Small intestine (tissue), 16 donors: ENCODE measurements at places on chromosomes 4 and X. TPM values are rescaled to one million over a fixed set of nuclear protein-coding genes. Genes with fewer than 3 reads are reported as not detected.
A peak's percentile ranks its signal among the peaks of the same experiment; 100 is the strongest.

DNA sequence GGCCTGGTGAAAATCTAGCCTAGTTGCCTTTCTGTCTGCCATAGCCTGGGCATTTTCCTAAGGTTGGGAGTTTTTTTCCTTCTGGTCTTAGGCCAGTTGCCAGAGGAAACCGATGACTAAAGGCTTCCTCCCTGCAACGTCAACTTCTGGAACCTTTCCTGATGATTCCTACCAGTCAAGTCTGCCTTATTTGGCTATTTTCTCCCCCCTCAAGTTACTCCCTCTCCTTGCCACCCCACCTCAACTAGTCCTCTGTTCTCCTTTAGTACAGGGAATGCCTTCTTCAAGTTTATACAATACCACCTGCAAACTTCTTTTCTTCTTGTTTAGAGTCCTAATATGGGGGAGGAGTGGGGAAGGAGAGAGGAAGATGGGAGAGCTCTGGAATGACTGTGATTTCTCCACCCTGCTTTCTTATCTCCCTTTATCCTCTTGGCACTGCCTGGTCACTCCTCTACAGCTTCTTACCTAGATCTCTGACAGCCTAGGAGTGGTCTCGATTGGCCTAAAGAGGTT, 10.6 kb downstream of the MSN start:
- DNase-seq: peak; percentile 2
- no peaks in the 10 kb centered on the region for H3K36me3 ChIP-seq
- H3K27ac ChIP-seq: no peak overlapping the region
- peaks cover 9% of the 10 kb centered on the region for H3K4me1 ChIP-seq
- H3K4me3 ChIP-seq: no peak overlapping the region

DNA sequence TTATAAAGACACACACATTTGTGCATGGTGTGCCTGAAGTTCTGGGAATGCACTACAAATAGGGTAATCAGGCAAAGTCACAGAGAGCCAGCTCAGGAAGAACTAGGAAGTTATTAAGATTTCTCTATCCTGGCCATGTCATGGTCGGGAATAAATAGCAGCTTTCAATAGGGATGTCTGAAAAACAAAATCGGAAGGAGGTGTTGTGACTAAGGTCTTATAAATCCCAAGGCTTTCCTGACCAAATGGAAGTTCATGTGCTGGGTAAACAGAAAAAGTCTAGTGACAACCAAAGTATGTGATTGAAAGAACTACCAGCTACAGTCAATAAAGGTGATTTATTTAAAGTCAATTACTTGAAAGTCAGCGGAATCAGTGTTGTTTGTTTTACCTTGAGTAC, 262.5 kb upstream of the HS3ST1 start:
- H3K4me1 ChIP-seq: no peaks in the 10 kb centered on the region
- H3K36me3 ChIP-seq: no peaks in the 10 kb centered on the region
- no peak overlapping the region for H3K27ac ChIP-seq
- no peaks in the 10 kb centered on the region for H3K27me3 ChIP-seq

DNA sequence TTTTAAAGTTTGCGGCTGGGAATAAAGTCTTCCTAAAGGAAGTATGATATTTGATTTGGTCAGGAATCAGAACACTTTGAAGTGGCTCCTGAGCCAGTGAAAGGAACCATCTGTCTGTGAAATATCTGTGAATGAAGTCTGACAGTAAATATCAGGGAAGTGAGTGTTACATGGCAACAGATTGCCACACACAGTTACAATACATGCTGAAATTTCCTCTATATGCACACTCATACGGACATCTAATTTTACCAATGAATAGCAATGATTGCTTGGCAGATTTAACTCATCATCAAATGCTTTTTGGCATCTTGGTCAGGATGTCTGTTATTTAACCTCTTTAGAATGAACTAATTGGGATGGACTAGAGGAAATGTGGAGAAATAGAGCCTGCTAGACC, 1023.8 kb downstream of the FAT4 start:
- no peaks in the 10 kb centered on the region for H3K36me3 ChIP-seq
- H3K4me1 ChIP-seq: no peaks in the 10 kb centered on the region
- no peaks in the 10 kb centered on the region for H3K27me3 ChIP-seq
- no peak for DNase-seq
- H3K4me3 ChIP-seq: no peak overlapping the region
- no peak overlapping the region for H3K27ac ChIP-seq

- no peaks in the 10 kb centered on the region for H3K4me1 ChIP-seq
- no peak for DNase-seq
These were observed 720.0 kb downstream of the PCDH18 start for GRCh38 chr4:136812100-136812880.

- no peaks in the 10 kb centered on the region for H3K27me3 ChIP-seq
- no peaks in the 10 kb centered on the region for H3K36me3 ChIP-seq
- no peaks in the 10 kb centered on the region for H3K4me1 ChIP-seq
- H3K27ac ChIP-seq: no peak overlapping the region
These were observed 153.3 kb downstream of the MID1IP1 start for GRCh38 chrX:38954520-38954919.

Gene MPC1L
- polyA plus RNA-seq: not detected

- no peaks in the 10 kb centered on the region for H3K4me1 ChIP-seq
- no peak overlapping the region for H3K27ac ChIP-seq
- DNase-seq: no peak
- H3K4me3 ChIP-seq: no peak overlapping the region
- no peaks in the 10 kb centered on the region for H3K36me3 ChIP-seq
- no peaks in the 10 kb centered on the region for H3K27me3 ChIP-seq
These were observed 255.8 kb upstream of the TENM3 start for GRCh38 chr4:181987392-181987791.

GRCh38 chr4:186693894-186694293, 29.8 kb downstream of the FAT1 start:
- H3K27ac ChIP-seq: no peak overlapping the region
- H3K4me3 ChIP-seq: no peak overlapping the region
- no peaks in the 10 kb centered on the region for H3K27me3 ChIP-seq
- no peak for DNase-seq
- H3K36me3 ChIP-seq: peaks cover 2% of the 10 kb centered on the region
- peaks cover 3% of the 10 kb centered on the region for H3K4me1 ChIP-seq

DNA sequence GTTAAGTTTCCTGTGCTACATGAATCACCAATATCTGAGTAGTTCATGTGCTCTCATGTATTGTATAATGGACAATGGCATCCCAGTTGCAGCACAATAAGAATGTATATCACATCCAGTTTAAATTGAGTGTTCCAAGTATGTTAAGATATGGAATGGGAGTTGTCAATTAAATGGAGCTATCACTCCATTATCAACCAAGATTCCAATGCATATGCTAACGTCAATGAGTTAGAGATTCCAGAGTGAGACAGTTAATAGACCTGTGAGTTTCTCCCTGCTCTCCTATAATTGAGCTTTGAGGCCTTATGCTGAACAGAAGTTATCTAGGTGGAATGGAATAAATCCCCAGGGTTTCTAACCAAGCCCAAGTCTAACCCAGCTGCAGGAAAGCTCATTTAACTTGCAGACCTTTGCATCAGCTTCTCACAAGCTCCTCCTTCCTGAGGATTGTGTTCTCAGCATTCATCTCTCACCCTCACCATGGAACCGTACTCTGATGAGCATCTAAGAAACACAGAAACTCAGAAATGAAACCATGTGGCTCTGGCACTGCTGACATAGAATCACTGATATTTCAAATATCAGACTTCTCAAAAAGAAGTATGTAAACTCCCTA, 84.8 kb downstream of the TIGD2 start:
- H3K4me3 ChIP-seq: no peak overlapping the region
- peaks cover 8% of the 10 kb centered on the region for H3K4me1 ChIP-seq
- no peaks in the 10 kb centered on the region for H3K36me3 ChIP-seq
- H3K27ac ChIP-seq: no peak overlapping the region

- H3K4me3 ChIP-seq: peak overlapping the region; percentile 74
- DNase-seq: peak; percentile 46
- no peaks in the 10 kb centered on the region for H3K36me3 ChIP-seq
These were observed 450 bp downstream of the ACSL1 start for GRCh38 chr4:184825141-184825895.

Gene ADGRA3
- polyA plus RNA-seq: 10.8 TPM

Gene FANCB
- not detected for polyA plus RNA-seq

Gene GABRG1
- not detected for polyA plus RNA-seq

Gene SAGE1
- polyA plus RNA-seq: not detected

Gene NDP
- 0.22 TPM for polyA plus RNA-seq

DNA sequence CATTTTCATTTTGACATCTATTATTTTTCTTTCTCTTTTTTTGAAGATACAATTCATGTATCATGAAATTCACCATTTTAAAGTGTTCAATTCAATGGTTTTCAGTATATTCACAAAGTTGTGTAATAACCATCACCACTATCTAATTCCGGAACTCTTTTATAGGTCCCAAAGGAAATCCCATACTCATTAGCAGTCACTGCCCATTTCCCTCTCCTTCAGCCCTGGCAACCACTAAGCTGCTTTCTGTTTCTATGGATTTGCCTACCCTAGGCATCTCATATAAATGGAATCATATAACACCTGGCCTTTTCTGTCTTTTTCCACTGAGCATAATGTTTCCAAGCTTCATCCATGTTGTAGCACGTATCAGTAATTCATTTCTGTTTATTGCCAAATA, 3.2 kb upstream of the FGF2 start:
- DNase-seq: no peak
- H3K36me3 ChIP-seq: no peaks in the 10 kb centered on the region
- H3K4me1 ChIP-seq: peaks cover 5% of the 10 kb centered on the region

DNA sequence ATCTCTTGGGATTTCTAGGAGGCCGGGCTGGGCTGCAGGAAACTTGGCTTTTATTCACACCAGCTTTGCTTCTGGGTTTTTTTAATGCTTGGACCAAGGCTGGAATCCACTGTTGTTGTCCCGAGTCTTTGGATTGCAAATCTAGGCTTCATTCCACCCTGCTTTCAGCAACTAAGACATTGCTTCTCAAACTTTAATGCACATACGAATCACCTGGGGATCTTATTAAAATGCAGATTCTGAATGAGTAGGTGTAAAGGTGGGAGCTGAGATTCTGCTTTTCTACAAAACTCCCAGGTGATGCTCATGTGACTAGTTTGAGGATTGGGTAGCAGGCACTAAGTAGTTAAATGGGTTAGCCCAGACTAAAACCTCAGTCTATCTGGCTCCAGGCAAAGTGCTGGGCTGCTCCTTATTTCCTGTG, 39.2 kb upstream of the GPC4 start:
- H3K4me1 ChIP-seq: no peaks in the 10 kb centered on the region
- H3K4me3 ChIP-seq: no peak overlapping the region
- H3K27ac ChIP-seq: no peak overlapping the region
- DNase-seq: no peak

Gene ENPEP
- polyA plus RNA-seq: 38.6 TPM

DNA sequence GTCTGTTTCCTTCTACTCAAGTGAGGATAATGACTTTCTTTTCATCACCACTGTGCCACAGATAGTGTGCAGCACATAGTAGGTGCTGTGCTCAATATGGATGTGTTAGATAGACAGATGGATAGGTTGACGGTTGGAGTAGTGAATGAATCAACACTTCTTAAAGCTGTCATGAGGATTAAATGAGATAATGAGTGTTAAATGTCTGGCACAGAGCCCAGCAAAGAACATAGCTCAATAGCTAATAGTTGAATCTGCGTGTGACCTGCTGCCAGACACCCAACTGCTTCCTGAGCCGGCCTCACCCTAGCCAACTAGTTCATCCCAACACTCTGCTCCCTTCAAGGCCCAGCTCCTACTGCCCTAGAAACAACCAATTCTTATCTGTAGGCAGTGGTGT, 67.7 kb upstream of the PJA1 start:
- no peaks in the 10 kb centered on the region for H3K36me3 ChIP-seq
- peak; percentile 2 for DNase-seq
- no peak overlapping the region for H3K27ac ChIP-seq
- no peaks in the 10 kb centered on the region for H3K4me1 ChIP-seq
- H3K27me3 ChIP-seq: no peaks in the 10 kb centered on the region

DNA sequence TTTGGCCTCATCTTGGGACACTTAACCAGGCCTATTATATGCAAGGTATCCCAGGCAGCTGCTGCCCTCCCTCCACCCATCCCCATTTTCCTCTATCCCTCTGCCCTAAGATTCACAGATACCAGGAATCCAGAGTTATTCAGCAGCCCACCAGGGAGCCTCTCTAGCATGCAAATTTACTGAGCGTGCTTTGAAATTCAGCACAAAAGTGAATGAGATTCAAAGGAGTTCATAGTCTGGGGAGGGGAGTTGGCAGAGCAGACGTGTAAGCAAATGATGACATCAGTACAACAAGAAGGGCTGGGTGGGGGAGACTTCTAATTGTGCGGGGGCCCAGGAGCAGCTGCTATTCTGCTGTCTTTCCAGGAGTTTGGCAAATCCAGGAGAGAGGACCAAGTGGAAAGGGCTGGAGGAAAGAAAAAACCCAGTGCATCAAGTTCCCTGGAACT, 1.7 kb upstream of the MTM1 start:
- no peak overlapping the region for H3K4me3 ChIP-seq
- H3K27me3 ChIP-seq: no peaks in the 10 kb centered on the region
- H3K36me3 ChIP-seq: no peaks in the 10 kb centered on the region
- no peak overlapping the region for H3K27ac ChIP-seq

GRCh38 chr4:159111416-159111815, 8.5 kb downstream of the RAPGEF2 start:
- H3K36me3 ChIP-seq: no peaks in the 10 kb centered on the region
- H3K4me1 ChIP-seq: peaks cover 3% of the 10 kb centered on the region
- H3K27ac ChIP-seq: no peak overlapping the region
- no peak overlapping the region for H3K4me3 ChIP-seq
- no peak for DNase-seq
- H3K27me3 ChIP-seq: no peaks in the 10 kb centered on the region

DNA sequence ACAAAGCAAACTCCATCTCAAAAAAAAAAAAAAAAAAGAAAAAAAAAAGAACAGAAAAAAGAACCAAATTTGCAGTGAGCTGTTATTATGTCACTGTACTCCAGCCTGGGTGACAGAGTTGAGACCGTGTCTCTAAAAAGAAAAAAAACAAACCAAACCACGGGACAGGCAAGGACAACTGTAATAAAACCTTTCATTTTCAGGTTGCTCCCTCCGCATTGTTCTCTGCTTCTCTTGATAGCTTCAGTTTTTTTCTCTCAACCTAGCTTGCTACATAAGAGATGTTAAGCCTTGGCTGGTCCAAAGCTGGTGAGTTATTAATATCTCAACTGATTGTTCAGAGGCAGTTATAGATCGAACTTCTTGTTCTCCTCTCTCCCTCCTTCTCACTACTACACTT, 23.1 kb upstream of the ELF2 start:
- DNase-seq: no peak
- no peaks in the 10 kb centered on the region for H3K27me3 ChIP-seq
- H3K36me3 ChIP-seq: no peaks in the 10 kb centered on the region

DNA sequence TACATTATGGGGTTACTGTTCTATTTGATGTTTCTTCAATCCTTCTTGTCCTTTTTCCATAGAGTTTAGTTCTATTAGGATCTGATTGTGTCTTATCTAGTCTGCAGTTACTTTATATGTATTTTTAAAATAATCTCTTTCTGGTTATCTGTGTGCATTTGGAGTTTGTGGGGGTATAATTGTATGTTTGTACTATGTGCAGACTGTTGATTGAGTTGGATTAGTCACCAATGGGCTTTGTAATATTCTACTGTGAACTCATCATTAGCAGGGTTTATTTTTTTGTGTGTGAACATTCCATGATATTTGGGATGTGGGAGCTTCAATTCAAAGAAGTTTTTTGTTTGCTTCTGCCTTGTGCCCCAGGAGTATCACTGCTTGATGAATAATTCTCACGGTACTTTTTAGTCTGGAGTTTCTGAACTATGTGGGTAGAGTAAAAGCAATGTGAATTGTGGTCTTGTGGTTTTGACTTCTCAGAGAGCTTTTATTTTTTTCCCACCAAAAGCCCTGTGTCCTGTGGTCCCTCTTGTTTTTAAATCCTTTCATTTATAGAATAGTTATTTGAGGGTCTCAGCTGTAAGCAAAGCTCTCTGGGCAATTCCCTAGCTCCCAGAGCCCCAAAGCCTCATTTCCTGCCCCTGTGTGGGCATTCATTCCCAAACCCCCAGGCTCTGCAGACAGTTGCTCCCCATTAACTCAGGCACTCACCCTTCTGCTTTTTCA, 127.8 kb downstream of the PHKA2 start:
- no peaks in the 10 kb centered on the region for H3K4me1 ChIP-seq
- DNase-seq: peak; percentile 15
- H3K4me3 ChIP-seq: no peak overlapping the region
- H3K36me3 ChIP-seq: no peaks in the 10 kb centered on the region
